Activated CD4-positive, alpha-beta T cell treated with anti-CD3 and anti-CD28 coated beads, Interleukin-2, amount 50 U/mL, for 1 hour (primary cell): ENCODE measurements at places on chromosomes 11 and 22.

- no peak for DNase-seq
These were observed 33.0 kb downstream of the CCDC34 start for GRCh38 chr11:27329867-27330632.

DNA sequence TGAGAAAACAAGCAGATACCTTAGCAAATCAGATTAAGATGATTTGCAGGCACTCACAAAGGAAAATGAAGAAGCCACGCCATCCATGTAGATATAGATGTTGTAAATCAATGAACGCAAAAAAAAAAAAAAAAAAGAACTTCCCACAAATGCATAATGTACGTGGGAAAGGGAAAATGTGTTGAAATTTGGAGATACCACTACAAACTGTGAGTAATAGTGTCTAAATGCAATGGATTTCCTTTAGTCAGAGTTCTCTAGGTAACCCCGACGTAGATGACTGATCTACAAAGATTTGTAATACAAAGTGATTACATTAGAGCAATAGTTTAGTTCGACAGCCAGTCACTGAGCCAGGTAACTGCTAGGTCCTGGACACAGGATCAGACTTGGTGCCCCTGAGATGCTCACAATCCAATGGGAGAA is 783 bp upstream of the ANKRD54 start:
- DNase-seq, result no peak

GRCh38 chr11:2987881-2988861 is 4.0 kb downstream of the NAP1L4 start:
- peak; percentile 41 for DNase-seq

GRCh38 chr11:27398400-27398770 is 35.4 kb upstream of the CCDC34 start:
- DNase-seq, result no peak

- DNase-seq, result no peak
These were observed 106.7 kb upstream of the OR9G4 start for GRCh38 chr11:56855217-56855616.

DNA sequence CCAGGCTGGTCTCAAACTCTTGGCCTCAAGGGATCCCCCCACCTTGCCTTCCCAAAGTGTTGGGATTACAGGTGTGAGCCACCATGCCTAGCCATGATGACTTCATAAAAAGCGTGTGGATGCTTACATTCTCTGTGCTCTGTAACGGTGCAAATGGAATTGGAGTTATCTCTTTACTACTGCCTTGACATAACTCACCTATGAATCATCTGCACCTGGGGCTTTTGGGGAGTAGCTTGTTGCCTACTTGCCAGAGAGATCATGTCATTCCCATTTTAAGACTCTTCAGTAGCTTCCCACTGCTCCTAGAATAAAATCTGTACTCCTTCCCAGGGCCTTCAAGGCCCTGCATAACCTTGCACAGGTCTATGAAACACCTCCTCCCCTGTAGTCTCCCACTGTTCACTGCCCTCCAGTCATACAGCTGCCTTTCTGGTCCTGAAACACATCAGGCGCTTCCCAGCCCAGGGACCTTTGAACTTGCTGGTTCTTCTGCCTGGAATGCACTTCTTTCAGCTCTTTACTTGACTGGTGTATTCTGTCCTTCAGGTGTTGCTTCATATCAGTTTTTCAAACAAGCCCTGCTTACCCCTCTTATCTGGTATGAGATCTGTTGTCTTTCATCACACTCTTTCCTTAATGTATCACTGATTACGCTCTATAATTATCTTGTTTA is 19.6 kb upstream of the MOGAT2 start:
- DNase-seq, result no peak

DNA sequence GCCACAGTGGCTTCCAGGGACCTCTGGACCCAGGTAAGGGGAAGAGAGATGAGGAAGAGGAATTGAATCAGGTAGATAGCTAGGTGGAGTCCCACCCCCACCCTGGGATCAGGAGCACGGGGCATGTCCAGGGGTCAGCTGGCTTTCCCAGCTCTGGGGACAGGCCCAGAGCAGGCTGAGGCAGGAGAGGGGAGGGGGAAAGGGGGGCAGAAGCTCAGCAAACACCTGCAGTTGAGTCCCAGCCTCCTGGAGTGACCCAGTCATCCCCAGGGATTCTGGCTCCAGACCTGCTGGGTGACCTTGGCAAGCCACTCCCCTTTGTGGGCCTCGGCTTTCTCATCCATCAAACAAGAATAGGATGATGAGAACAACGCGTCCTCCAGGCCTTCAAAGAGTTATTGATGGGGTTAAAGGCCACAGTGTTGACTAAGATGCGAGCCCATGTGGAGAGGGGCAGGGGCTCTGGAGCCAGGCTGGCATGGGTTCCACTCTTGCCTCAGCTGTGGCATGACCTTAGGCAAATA is 16.0 kb downstream of the STARD10 start:
- no peak for DNase-seq

DNA sequence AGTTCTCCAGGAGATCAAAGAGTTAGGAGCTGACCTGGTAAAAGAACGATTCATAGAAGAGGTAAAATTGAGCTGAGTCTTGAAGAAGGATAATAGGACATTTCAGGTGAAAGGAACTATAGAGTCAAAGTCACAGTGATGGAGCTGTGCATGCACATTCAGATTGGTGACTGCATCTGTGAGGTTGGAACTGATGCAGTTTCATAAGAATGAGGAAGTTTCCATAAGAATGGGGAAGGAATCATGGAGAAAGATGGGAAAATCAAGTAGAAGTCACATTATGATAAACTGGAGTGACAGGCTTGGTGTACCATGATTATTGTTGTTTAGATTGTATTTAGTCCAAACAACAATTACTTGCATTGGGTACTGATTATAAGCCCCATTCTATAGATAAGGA is 232.2 kb downstream of the FAM76B start:
- DNase-seq, result no peak

DNA sequence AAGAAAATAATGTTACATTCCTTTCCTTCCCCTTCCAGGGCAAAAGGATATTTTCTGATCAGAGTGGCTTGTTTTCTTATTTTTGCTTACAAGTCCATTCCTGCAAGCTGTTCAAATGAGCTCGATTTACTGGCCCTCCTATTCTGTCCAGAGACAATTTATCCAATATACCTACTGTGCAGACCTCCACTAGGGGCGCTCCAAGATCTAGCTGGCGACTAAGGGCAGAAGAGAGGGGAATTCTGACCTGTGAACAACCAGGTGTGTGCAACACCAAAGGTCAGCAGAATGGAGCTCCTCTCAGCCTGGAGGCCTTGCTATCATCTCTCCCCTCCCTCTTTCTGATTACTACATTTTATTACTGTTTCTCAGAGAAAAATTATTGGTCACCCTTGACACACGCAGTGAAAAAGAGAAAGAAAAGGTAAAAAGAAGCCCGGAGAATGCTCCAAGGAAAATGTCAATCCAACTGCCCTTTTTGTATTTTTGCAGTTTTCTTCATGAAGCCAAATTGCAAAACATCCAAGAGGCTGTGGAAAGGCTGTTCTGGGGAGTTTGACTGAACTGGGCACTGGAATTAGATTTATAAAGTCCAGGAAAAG is 3.2 kb downstream of the SEZ6L start:
- peak; percentile 1 for DNase-seq

- DNase-seq, result peak; percentile 41
These were observed 6.3 kb downstream of the CEND1 start for GRCh38 chr11:783581-784015.

- no peak for DNase-seq
These were observed 14.1 kb downstream of the LPXN start for GRCh38 chr11:58561394-58562098.

- no peak for DNase-seq
These were observed 61.8 kb upstream of the FAR1 start for GRCh38 chr11:13606701-13607100.

- DNase-seq, result no peak
These were observed 1.6 kb downstream of the KCNJ1 start for GRCh38 chr11:128865490-128865889.

DNA sequence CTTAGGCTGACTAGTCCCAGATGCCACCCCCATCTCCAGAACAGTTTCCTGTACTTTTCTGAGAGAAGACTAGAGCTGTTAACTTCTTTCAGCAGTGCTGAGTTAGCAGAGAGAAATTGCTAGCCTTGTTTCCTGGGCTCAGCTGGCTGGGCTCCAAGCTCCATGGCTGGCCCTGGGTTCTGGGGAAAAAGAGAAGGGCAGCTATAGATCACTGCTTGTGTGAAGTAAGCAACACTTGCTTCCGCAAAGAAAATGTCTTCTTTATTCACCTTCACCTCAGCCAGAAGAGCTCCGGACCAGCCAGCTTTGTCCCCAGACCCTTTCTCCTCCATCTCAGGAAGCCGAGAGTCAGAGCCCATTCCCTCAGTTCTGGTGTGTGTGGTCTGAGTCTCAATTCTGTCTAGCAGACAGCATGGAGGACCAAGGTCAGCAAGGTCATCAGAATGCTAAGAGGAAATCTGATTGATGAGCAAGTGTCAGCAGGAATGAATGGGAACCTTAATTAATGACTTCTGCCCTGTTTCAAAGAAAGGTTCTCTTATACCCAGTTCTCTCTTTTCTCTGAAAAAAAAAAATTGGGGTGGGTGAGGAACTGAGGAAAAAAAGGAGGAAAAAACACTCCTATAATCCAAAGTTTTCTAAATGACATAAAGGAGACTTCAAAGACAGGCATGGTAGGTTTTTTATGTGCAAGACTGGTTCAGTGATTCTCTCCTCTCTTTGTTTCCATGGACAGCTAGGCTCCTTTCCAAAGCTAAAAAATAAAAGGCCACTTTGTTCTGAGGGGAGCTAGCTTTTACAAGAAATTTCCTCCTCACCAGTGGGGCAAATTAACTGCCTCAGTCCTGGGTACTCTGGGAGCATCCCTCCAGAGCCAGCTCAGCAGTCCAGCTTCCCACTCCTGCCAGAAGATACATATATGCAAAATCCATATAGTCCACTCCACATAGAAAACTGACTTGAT is 63.6 kb upstream of the FAM181B start:
- no peak for DNase-seq

GRCh38 chr11:118659314-118659952 is 20.0 kb downstream of the TREH start:
- DNase-seq, result peak; percentile 90

- DNase-seq, result no peak
These were observed 107.5 kb upstream of the SESN3 start for GRCh38 chr11:95338430-95338991.

DNA sequence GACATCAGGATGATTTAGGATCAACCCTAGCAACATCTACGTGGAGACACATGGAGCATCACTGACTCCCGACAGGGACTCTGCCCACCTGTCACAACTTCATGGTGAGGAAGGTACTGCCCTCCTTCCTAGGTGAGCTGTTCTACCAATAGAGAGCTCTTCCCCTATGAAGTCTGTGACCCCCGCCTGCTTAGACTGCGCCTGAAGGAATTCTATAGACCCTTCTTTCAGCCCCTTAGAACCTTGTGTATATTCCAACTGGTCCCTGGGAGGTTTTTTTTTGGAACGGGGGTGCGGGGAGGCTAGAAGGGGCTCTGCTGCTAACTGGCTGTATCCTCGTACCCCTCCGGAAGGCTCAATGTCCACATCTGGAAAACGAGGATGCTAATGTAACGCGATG is 566 bp downstream of the INTS4 start:
- no peak for DNase-seq

DNA sequence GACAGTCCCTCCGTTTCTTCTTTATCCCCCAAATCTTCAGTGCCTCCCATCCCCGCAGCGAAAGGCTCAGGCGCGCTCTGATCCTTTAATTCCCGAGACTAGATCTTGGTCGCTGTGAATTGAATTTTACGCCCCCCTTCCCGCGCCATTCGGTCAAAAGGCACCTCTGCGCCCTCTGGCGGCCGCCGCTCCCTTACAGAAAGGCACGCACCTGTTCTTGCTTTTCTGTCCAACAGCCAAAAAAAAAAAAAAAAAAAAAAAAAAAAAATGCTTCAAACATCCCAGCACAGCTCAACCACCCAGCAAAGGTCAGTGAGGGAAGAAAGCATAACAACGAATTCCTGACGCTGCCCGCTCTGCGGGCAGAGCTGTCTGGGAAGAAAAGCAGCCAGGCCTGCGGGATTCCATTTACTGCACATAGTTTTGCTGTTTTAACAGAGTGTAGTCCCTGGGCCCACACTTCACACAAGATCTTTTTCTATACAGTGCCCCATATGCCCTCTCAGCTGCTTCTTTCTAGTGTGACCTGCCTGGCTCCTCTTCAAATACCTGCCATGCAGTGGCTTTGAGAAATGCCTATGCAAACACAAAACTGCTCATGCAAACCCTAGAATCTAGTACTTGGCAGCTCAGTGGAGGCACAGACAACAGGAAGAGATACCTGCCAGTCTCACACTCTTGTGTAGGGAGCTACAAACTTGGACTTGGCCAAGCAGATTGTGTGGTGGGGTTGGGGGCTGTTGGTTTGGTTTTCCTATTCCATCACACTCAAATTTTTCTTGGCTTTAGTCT is 1.3 kb upstream of the ESAM start:
- peak; percentile 90 for DNase-seq
